GM06990 (cell line): ENCODE measurements at places on chromosomes 16 and 17.

GRCh38 chr16:82995924-82996441 lies 369.2 kb downstream of the CDH13 start:
- DNase-seq = no peak

DNA sequence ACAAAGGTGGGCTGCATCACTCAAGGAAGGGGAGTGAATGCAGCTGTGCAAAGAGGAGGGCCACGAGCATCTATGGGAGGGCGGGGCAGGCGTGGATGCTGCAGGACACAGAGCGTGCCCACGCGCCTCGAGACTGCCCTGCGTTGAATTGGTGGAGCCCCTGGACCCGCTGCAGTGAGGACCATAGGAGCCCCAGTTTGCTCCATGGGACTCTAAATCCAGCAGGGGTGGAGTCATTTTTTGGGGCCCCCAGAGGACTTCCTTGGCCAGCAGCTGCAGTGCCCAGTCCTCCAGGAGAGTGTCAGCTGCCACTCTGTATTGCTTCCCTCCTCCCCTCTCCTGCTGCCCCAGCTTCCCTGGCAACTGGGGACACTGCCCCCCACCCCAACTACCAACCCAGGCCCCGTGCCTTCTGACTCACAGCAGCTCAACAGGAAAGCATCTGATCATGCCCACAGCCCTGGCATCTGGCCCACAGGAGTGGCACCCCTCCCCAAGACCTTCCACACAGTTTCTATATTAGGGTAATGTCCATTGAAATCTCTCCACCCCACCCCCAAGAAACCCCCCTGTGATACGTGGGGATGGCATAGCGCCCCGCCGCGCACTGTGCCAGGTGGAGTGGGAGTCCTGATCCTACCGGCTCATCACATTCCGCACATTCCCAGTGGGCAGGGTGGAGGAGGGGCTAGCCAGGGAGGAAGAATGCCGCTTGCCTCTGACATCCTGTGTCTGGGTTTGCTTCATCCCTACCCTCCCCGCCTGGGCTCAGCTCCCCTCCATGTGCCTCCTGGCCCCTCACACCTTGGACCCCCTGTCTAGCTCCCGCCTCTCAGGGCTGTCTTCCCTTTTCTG lies 27.8 kb upstream of the ITGA3 start:
- DNase-seq = no peak

GRCh38 chr17:19579867-19580565 lies 46.4 kb downstream of the SLC47A1 start:
- no peak for DNase-seq

DNA sequence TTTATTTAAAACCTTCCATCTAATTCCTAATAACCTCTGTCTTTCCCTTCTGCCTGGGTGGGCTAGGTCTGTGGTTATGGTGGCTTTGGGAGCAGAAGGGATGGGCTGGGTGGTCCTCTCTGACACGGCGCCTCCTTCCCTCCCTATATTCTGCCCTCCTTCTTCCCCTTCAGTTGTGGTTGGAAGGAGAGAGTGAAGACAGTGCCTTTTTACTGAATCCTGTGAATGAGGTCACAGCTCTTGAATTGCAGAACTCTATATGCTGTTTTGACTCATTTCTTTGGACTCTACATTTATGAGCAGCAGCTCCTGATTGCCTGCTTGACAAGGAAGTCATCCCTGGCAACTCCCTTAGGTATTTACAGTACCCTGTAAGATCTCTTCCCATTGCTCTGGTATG lies 256.0 kb upstream of the ELAC2 start:
- DNase-seq = no peak

DNA sequence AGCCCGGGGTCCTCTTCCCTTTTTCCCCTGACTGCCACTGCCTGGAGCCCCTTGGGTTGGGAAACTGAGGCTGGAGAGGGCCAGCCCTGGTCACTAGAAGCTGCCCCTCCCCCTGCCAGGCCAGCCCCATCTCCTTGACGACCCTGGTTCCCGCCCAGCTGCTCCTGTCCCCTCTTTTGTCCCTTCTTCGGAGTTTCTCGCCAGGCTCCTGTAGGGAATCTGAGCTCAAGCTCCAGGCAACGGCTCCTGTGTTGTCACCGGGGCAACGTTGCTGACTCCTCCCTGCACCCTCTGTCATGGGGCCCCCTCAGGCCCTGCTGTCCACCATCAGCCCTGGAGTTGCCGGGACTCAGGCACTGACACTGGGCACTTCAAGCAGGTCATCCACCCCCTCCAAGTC lies 5.7 kb downstream of the LLGL1 start:
- DNase-seq = no peak

DNA sequence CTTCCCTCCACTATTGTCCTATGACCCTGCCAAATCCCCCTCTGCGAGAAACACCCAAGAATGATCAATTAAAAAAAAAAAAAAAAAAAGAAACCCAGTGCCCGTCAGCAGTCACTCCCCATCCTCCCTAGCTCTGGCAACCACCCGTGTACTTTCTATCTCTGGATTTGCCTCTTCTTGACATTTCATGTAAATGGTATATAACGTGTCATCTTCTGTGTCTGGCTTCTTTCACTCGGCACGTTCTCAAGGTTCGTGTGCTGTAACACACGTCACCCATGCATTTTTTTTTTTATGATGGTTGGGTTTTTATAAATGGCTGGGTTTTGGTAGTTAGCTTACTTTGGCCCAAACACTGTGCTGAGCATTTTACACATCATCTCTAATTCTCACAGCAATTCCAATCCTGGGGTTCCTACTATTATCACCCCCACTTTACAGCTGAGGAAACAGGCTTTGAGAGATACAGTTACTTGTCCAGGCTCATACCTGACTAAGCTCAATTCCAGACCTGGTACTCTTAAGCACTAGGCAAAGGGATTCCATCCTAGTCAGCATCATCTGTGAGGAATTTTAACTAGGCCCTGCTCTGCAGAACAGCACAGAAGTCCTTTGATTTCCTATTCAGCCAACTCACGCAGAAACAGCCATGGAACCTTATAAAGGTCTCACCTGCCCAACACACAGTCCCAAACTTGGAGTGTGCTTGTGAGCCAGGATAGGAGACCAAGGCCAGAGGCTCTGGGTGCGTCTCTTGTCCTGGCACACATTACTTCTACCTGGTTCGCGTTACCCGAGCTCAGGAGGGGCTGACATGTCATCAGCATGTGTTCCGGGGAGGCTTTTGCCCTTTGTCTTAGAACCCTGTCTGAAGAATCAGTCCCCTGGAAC lies 11.7 kb downstream of the NDUFAB1 start:
- no peak for DNase-seq

- no peak for DNase-seq
Observed at GRCh38 chr16:83046664-83047063, 419.9 kb downstream of the CDH13 start.

DNA sequence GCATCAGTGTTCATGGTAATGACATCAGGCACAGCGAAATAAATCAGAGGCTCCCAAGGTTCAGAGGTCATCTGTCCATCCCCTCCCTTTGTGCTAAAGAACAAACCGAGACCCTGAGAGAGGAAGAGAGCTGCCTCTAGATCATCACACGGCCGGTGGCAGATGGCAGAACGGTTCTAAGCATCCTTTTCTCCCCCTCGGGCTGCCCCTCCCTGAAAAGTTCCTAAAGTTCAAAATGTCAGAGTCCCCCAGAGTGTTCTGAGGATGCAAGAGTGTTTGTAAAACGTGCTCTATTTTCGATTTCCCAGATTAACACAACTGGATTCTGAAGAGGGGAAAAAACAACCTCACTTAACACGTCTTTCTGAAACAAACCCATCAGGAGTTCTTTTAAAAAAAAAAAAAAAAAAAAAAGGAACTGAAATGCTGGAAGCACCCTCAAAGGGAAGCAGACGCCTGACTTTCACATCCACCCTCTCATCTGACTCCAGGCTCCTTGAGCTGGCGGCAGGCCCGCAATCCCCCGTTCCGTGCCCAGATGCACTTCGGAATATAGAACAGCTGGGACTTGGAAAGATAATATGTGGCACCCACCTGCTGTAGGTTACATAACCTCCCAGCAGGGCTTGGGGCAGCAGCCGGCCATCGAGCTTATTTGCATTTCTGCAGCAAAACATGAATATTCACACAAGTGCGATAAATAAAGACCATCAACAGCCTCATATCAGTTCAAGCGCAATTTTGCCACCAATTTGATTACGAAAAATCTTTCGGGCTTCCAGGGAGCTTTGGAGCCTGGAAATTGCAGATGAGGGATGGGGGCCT lies 115.5 kb upstream of the SMURF2 start:
- DNase-seq = peak; percentile 40

GRCh38 chr17:45974916-45975630 lies 24.0 kb upstream of the STH start:
- DNase-seq = no peak

- DNase-seq = no peak
Observed at GRCh38 chr17:46264456-46265198, 30.3 kb upstream of the LRRC37A start.

DNA sequence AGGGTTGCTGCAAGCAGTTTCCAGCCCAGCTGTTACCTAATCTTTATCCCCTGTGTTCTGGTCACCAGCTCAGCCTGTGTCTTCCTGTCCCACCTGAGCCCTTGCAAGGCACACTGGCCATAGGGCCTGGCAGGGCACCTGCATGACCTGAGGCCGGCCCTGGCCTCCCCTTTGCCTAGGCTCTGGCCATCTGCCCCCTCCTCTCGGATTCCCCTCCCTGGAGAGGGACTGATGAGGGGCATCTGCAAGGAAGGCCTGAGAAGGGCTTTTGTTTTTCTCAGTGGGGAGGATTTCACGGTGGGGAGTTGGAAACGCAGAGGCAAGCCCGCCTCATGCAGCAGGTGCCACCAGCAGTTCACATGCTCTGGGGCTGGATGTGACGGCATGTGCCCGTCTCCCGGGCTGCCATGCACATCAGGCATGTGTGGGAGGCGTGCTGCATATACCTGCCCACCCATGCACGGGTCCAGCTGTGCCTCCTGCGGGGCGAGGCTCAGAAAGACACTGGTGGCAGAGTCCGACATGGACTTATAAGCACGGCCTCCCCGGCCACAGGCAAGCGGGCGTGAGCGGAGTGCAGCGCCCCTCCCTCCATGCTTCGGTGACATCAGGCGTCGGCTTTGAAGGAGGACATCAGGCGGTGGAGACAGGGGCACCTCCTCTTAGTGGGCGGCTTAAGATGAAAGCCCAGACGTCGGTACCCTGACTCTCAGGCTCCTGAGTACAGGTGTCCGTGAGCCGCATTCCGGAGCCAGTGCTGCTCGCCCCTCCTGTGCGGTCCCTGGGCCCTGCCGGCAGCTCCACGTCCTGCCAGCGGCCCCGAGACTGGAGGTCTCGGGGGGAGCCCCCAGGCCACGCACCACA lies 16.5 kb downstream of the ASPSCR1 start:
- DNase-seq = peak; percentile 14

- peak; percentile 98 for DNase-seq
Observed at GRCh38 chr16:588889-589657, 793 bp upstream of the RAB40C start.

DNA sequence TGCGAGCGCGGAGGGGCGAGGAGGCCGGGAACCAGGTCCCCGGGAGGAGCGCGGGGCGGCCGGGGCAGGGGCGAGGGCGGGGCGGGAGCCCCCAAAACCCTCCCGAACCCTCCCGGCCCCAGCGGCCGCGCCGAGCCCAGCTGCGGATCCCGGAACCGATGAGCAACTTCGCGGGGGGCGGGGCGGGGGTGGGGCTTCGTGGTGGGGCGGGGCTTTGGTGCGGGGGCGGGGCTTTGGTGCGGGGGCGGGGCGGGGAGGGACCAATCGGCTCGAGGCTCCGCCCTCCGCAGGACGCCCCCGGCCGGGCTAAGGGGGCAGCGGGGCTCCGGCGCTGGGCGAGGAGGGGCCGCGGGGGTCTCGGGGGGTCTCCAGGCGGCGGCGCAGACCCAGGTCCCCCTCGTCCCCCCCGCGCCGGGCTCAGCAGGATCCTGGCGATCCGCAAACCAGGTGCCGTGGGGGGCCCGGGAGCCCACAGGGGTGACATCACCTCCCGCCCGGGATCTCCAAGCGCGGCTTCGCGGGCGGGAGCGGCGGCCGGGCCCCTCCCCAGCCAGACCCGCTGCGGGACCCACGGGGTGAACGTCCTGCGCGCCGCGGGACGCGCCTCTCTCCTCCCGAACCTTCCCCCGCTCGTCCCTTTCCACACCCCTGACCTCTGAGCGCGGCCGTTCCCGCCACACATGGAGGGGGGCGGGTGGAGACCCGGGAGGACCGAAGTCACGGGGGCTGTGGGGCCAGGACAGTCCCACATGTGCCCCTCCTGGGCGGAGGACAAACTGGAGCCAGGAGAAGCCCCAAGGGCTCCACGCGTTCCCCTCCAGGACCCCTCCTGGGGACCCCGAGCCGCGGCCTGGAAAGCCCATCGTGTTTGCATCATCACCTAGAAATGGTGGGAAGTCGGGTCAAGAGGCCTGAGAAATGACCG lies at the start of gene ABR:
Gene ABR (minus strand): TSS at position 164 of the 925 bp plus-strand sequence. CDS start 254 bp downstream, outside the sequence.
- peak; percentile 60 for DNase-seq

DNA sequence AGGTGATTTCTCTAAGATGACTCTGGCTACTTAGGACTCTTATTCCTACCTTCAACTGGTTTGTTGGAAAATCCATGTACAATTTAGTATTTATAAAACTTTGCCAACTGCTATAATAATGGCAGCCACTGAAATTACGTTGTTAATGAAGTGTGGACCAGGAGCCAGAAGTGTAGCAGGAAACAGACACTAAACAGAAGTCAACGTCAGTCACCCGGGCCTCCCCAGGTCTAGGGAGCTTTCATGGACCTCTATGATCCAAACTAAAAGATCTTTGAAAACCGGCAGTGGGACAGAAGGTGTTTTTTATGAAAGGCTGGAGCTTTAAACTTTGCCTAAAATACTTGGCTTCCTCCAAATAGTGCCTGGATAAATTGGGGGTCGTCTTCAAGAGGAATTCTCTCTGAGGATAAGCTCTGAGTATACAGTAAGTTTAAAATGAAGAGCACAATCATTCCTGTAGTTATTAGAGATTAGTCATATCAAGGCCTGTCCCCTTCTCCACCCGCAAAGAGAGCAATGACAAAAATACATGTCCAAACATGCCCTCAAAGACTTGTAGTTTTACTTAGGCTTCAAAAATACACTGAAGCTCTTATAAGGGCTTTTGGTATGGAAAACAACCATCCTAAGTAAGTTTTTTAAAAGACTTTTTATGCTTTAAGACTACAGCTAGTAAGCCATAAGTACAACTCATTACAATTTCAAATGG lies 34.6 kb downstream of the DCUN1D3 start:
- DNase-seq = peak; percentile 49

- DNase-seq = no peak
Observed at GRCh38 chr16:79150632-79151310, 449.8 kb downstream of the MAF start.

- DNase-seq = no peak
Observed at GRCh38 chr17:61000911-61001310, 323.3 kb downstream of the BCAS3 start.

- no peak for DNase-seq
Observed at GRCh38 chr16:17231972-17232371, 238.8 kb downstream of the XYLT1 start.

- no peak for DNase-seq
Observed at GRCh38 chr16:65510850-65511249, 389.0 kb upstream of the CDH11 start.

DNA sequence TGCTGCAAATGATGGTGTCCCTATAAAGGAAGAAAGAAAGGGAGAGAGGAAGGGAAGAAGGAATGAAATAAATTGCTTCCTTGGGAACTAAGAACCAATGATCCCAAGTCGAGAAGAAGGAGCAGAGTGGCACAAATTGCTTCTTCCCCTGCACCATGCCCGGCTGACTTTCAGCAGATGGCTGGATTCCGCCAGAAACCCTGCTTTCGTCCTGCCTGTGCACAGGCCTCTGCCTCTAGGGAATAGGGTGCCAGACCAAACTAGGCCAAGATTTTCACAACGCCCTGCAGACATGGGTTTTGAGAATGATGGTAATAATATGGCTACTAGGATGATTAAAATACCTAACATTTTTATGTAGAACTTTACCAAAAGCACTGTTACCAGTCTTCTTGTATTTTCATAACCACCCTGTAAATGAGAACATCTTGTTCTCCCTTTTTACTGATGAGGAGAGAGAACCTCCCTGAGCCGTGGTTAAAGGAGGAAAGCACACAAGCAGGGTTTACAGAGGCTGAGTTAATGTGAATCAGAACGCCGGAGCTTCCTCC lies 122.1 kb upstream of the HSBP1 start:
- DNase-seq = no peak
